ENCODE measurements at places on chromosomes 12 and 14. TPM values are rescaled to one million over a fixed set of nuclear protein-coding genes. Genes with fewer than 3 reads are reported as not detected.

DNA sequence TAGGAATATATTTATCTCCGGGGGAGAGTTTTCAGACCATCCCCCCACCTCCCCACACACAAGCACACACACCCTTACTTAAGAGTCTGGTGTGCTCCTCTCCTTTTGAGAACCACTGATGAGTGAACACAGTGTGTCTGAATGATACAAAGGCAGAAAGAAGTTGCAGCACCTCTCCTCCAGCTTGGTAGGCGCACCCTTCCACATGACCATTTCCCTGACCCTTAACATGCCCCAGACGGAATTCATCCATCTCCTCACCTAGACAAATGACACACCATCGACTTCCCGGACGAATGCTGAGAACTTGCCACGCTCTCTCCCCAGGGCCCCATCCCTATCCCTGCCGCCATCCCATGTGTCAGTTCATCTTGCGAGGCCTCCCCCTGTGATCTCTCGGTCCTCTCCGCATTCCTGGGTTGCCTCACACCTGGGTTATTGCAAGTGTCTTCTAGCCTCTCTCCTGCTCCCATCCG is 3.9 kb downstream of the TNFRSF1A start:
- H3K4me1 ChIP-seq = peaks cover 79% of the 10 kb centered on the region
- peaks cover 8% of the 10 kb centered on the region for H3K36me3 ChIP-seq
- H3K4me3 ChIP-seq = peak overlapping the region; percentile 75
- peak overlapping the region; percentile 85 for H3K27ac ChIP-seq
- no peaks in the 10 kb centered on the region for H3K27me3 ChIP-seq
- no peak for DNase-seq

GRCh38 chr14:99619835-99620834 is 16.1 kb upstream of the CCDC85C start:
- DNase-seq = no peak
- no peaks in the 10 kb centered on the region for H3K36me3 ChIP-seq
- no peak overlapping the region for H3K4me3 ChIP-seq
- no peaks in the 10 kb centered on the region for H3K27me3 ChIP-seq
- no peak overlapping the region for H3K27ac ChIP-seq

DNA sequence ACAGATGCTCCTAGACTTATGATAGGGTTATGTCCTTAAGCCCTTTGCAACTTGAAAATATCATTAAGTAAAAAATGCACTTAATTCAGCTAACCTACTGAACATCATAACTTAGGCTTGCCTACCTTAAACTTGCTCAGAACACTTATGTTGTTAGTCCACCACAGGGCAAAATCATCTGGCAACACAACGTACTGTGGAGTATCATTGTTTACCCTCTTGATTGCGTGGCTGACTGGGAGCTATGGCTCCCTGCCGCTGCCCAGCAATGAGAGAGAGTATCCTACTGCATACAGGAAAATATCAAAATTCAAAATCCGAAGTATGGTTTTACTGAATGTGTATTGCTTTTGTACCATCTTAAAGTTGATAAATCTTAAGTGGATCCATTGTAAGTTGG is 105.5 kb downstream of the SOX5 start:
- H3K27ac ChIP-seq = no peak overlapping the region
- H3K4me3 ChIP-seq = no peak overlapping the region
- no peaks in the 10 kb centered on the region for H3K4me1 ChIP-seq

GRCh38 chr12:54258201-54258681 is 21.7 kb downstream of the CBX5 start:
- H3K4me3 ChIP-seq = no peak overlapping the region
- peak overlapping the region; percentile 73 for H3K27ac ChIP-seq
- H3K4me1 ChIP-seq = peaks cover 18% of the 10 kb centered on the region
- no peak for DNase-seq
- H3K36me3 ChIP-seq = peaks cover 33% of the 10 kb centered on the region

- H3K27ac ChIP-seq = no peak overlapping the region
- H3K4me3 ChIP-seq = no peak overlapping the region
- no peaks in the 10 kb centered on the region for H3K4me1 ChIP-seq
- H3K36me3 ChIP-seq = no peaks in the 10 kb centered on the region
- no peaks in the 10 kb centered on the region for H3K27me3 ChIP-seq
- DNase-seq = no peak
Observed at GRCh38 chr12:32051511-32052211, 55.0 kb upstream of the BICD1 start.

GRCh38 chr14:32934073-32934880 is 4.4 kb upstream of the NPAS3 start:
- peaks cover 44% of the 10 kb centered on the region for H3K4me1 ChIP-seq
- peak overlapping the region; percentile 43 for H3K27ac ChIP-seq
- H3K27me3 ChIP-seq = peaks cover 77% of the 10 kb centered on the region
- H3K4me3 ChIP-seq = peak overlapping the region; percentile 49
- DNase-seq = no peak
- H3K36me3 ChIP-seq = no peaks in the 10 kb centered on the region

DNA sequence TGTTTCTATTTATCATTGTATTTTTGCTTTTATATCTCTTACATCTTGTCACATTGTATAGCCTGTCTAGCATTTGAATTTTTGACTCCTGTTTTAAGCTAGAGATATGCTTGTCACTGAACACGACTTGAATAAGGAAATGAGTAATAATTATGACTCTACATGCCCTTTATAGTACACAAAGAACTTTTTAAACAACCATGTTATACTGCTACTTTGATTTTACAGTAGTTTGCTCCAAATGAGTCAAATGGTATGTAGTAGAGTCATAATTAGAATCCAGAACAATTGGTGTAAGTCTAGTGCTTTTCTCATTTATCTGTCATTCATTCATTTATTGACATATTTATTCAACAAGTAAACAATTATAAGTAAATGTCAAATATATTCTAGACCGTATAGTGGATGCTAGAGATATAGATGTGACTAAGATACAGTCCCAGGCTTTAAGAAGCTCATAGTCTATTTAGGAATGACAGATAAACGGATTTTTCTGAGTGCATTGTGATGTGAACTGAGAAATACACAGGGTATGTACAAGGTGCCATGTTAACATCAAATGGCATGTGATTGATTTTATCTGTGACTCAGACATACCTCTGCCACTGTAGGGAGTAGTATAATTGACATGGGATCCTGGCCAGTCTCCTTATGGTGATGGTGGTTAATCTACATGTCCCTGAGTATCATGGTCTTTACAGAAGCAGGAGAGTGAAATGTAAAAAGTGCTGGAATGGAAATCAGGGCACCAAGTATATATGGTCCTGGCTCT is 799.7 kb downstream of the DIO2 start:
- no peaks in the 10 kb centered on the region for H3K4me1 ChIP-seq
- no peaks in the 10 kb centered on the region for H3K27me3 ChIP-seq
- no peaks in the 10 kb centered on the region for H3K36me3 ChIP-seq
- H3K27ac ChIP-seq = no peak overlapping the region

DNA sequence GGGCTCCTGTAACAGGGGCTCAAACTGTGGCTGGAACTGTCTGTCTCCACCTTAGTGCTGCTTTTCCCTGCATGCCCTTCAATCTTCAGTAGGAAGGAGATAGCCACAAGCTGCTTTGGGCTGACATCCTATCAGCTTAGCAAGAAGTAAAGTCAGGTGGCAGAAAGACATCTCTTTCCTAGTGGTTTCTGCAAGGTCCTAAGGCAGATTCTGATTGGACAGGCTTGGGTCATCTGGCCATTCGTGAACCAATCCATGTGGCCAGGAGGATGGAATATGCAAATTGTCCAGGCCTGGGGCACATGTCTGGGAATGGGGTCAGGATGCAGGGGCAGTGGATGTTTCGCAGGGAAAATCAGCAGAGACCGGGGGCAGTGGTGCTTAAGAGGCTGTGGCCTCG is 5.2 kb downstream of the RITA1 start:
- peaks cover 41% of the 10 kb centered on the region for H3K36me3 ChIP-seq
- H3K4me1 ChIP-seq = peaks cover 39% of the 10 kb centered on the region
- H3K27me3 ChIP-seq = no peaks in the 10 kb centered on the region
- DNase-seq = no peak
- no peak overlapping the region for H3K4me3 ChIP-seq

- no peak overlapping the region for H3K4me3 ChIP-seq
- H3K27me3 ChIP-seq = no peaks in the 10 kb centered on the region
- H3K36me3 ChIP-seq = no peaks in the 10 kb centered on the region
- no peak for DNase-seq
Observed at GRCh38 chr12:106275458-106275857, 27.1 kb upstream of the TCP11L2 start.

- no peaks in the 10 kb centered on the region for H3K36me3 ChIP-seq
- H3K4me1 ChIP-seq = no peaks in the 10 kb centered on the region
- no peak overlapping the region for H3K27ac ChIP-seq
- H3K27me3 ChIP-seq = no peaks in the 10 kb centered on the region
Observed at GRCh38 chr12:22088886-22089285, 42.9 kb downstream of the CMAS start.

GRCh38 chr12:123659996-123660727 is 10.8 kb upstream of the TCTN2 start:
- no peak overlapping the region for H3K4me3 ChIP-seq
- no peaks in the 10 kb centered on the region for H3K4me1 ChIP-seq
- H3K27ac ChIP-seq = peak overlapping the region; percentile 22
- no peak for DNase-seq

GRCh38 chr12:120993496-120993895 is 15.2 kb downstream of the HNF1A start:
- H3K36me3 ChIP-seq = peaks cover 44% of the 10 kb centered on the region
- no peaks in the 10 kb centered on the region for H3K27me3 ChIP-seq
- no peak overlapping the region for H3K4me3 ChIP-seq
- H3K4me1 ChIP-seq = no peaks in the 10 kb centered on the region
- no peak overlapping the region for H3K27ac ChIP-seq

DNA sequence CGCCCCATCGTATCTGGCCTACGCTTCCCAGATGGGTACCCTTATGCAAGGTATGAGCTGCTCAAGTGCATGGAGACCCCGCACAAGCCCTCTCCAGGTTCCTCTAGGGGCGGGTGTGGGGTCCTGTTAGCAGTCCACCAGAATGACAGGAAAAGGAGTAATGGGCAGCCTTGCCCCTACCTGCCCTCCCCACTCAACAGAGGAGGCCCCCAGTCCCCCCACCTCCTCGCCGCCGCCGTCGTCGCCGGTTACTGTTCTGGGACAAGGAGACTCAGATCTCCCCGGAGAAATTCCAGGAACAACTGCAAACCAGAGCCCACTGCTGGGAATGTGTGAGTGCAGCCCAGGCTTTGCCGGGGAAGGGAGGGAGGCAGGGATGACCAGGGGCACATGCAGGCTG is 6.0 kb downstream of the REC8 start:
- no peak for DNase-seq
- H3K36me3 ChIP-seq = peaks cover 93% of the 10 kb centered on the region
- peaks cover 10% of the 10 kb centered on the region for H3K4me1 ChIP-seq
- H3K27ac ChIP-seq = no peak overlapping the region
- H3K27me3 ChIP-seq = no peaks in the 10 kb centered on the region

GRCh38 chr14:44895716-44896115 is 66.0 kb downstream of the KLHL28 start:
- DNase-seq = no peak
- H3K4me3 ChIP-seq = no peak overlapping the region
- peaks cover 34% of the 10 kb centered on the region for H3K4me1 ChIP-seq
- no peaks in the 10 kb centered on the region for H3K27me3 ChIP-seq
- H3K36me3 ChIP-seq = no peaks in the 10 kb centered on the region

DNA sequence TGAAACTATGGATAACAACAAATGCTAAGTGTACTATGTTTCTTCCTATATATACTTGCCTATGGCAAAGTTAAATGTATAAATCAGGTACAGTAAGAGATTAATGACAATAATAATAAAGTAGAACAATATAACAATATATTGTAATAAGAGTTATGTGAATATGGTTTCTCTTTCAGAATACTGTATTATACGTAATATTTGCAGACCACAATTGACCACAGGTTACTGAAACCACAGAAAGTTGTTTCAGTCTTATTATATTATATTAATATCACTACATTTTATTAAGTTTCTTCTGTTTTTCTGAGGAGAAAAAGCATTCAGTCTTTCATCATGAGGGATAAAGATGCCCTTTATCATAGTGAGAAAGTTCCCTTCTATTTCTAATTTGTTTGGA is 131.2 kb downstream of the EML1 start:
- no peak overlapping the region for H3K27ac ChIP-seq
- H3K4me3 ChIP-seq = no peak overlapping the region
- no peaks in the 10 kb centered on the region for H3K4me1 ChIP-seq
- no peaks in the 10 kb centered on the region for H3K27me3 ChIP-seq

GRCh38 chr12:46177837-46178608 is 90.8 kb downstream of the SLC38A1 start:
- H3K27me3 ChIP-seq = no peaks in the 10 kb centered on the region
- no peak overlapping the region for H3K27ac ChIP-seq
- no peaks in the 10 kb centered on the region for H3K36me3 ChIP-seq
- no peaks in the 10 kb centered on the region for H3K4me1 ChIP-seq
- no peak for DNase-seq

DNA sequence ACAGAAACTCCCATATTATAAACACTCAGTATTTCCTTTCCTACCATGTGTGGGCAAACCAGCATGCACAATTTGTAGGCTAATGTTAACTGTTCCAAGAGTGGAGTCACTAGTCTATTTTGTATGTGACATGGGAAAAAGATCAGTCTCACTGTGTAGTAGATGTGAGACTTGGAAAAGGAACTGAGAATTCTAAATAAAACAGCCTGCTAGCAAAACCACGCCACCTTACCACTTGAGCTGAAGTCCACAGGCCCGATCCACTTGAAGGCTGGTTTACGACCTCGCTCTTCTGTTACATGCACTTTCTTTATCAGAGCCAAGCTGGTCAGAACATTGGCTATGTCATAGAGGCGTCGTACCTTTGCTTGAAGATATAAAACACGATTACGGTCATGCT is 22.5 kb downstream of the E2F7 start:
- DNase-seq = no peak
- no peaks in the 10 kb centered on the region for H3K27me3 ChIP-seq
- H3K27ac ChIP-seq = no peak overlapping the region

GRCh38 chr12:121222847-121223246 is 12.9 kb downstream of the P2RX4 start:
- peak overlapping the region; percentile 43 for H3K27ac ChIP-seq
- H3K4me1 ChIP-seq = peaks cover 33% of the 10 kb centered on the region
- peaks cover 11% of the 10 kb centered on the region for H3K36me3 ChIP-seq
- H3K4me3 ChIP-seq = no peak overlapping the region
- H3K27me3 ChIP-seq = no peaks in the 10 kb centered on the region
- no peak for DNase-seq

DNA sequence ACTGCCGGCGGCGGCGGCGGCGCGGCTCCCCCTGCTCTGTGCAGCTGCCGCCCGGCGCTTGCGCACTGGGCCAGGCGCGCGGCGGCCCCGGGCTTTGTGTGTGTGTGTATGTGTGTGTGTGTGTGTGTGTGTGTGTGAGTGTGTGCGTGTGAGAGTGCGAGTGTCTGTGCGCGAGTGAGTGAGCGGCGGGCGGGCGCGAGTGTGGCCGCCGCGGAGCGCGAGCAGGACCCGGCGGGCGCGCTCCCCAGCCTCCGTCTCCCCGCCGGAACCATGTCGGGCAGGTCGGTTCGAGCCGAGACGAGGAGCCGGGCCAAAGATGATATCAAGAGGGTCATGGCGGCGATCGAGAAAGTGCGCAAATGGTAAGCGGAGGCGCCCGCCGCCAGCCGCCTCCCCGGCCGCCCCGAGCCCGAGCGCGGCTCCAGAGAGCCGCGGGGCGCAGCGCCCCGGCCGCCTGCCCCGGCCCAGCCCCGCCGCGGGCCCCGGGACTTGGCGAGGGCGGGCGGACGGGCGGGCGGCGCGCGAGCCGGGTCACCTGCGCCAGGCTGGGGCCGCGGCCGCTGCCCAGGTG is at the start of gene BCL7A:
BCL7A (plus strand) TSS at position 63 of the 571 bp plus-strand sequence; CDS start at position 271, 208 bp downstream.
- H3K27ac ChIP-seq = peak within 1 kb of the TSS; percentile 82
- peaks cover 8% of the 10 kb centered on the region for H3K27me3 ChIP-seq
- H3K4me3 ChIP-seq = peak within 1 kb of the TSS; percentile 74
- DNase-seq = peak; percentile 70
- peaks cover 33% of the 10 kb centered on the region for H3K4me1 ChIP-seq

Gene GZMB
- total RNA-seq = not detected

Gene MYH6
- not detected for total RNA-seq

Gene SLC6A15
- total RNA-seq = 2.6 TPM

Gene FGD4
- total RNA-seq = 131 TPM

Gene GPR135
- total RNA-seq = 4.0 TPM

Gene TSHR
- 0.18 TPM for total RNA-seq

Gene DBX2
- not detected for total RNA-seq

Gene RIMBP2
- total RNA-seq = 22.8 TPM

Gene SPATS2
- total RNA-seq = 24.8 TPM

Gene GYS2
- total RNA-seq = not detected
